ENCODE measurements at places on chromosomes 7 and 10.

DNA sequence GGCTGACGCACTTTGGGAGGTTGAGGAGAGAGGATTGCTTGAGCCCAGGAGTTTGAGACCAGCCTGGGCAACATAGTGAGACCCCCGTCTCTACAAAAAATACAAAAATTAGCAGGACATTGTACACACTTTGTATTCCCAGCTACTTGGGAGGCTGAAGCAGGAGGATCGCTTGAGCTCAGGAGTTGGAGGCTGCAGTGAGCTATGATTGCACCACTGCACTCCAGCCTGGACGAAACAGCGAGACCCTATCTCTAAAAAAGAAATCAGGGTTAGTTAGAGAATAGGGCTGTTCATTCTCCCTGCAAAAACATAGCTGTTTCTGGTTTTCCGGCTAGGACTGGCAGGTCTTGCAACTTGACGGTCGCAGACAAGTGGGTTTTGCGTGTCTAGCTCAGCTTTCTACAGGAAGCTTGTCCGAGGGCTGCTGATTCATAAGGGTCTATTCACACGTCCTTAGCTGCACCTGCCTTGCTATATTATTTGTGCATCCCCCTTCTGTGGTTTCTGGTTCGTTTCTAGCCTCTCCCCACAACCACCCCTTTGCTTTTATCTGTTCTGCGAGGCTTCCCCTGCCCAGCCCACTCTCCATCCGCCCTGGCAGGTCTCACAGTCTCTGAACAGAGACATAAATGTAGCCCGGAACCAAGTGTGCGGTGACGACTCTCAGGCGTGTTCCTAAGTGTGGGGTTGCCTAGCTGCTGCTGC lies 10.7 kb downstream of the AMZ1 start:
- DNase-seq = peak; percentile 50

DNA sequence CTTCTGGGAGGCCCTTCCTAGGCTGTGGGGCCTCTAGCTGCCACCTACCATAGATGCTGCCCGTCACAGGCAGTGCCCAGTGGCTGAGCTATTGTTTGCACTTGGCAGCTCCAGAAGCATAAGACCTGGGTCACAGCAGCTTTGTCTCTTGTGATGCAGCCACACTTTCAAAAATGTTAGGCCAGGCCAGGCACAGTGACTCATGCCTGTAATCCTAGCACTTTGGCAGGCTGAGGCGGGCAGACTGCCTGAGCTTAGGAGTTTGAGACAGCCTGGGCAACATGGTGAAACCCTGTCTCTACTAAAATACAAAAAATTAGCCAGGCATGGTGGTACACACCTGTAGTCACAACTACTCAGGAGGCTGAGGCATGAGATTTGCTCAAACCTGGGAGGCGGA lies 9.5 kb upstream of the KAZALD1 start:
- no peak for DNase-seq

- DNase-seq = no peak
Measured at GRCh38 chr7:81611805-81612204, 158.0 kb downstream of the HGF start.

DNA sequence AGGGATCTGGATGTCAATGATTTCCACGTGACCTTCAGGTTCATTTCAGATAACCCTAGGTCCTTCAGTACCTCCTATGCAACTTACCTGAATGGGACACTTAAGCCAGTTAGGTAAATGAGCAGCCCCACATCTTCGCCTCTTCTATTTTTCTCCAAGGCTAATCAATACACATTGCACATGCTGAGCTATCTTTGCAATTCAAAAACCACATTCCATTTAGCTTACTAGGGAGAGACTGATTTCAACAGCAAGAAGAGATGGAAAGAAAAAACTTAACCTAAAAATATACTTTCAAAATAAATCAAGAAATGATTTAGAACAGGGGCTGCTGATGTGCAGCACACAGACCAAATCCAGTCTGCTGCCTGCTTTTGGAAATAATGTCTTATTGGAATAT lies 81.8 kb upstream of the CDCA7L start:
- no peak for DNase-seq

DNA sequence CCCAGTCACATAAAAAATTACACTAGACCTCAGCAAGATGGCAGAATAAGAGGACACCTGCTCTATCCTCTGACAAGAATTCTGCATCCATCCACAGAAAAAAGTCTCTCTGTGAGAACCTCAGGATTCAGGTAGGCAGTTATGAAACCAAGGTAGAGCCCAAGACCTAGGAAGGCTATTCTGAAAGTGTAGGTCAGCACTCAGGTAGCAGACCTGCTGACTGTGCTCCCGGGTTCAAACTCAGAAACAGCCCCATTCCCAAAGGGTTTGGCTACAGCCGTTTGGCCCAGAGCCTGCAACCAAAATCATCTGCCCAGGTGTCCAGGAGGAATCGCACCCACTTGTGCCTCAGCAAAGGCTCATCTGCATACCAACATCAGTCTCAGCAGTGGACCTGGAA lies 37.7 kb downstream of the COA1 start:
- no peak for DNase-seq

DNA sequence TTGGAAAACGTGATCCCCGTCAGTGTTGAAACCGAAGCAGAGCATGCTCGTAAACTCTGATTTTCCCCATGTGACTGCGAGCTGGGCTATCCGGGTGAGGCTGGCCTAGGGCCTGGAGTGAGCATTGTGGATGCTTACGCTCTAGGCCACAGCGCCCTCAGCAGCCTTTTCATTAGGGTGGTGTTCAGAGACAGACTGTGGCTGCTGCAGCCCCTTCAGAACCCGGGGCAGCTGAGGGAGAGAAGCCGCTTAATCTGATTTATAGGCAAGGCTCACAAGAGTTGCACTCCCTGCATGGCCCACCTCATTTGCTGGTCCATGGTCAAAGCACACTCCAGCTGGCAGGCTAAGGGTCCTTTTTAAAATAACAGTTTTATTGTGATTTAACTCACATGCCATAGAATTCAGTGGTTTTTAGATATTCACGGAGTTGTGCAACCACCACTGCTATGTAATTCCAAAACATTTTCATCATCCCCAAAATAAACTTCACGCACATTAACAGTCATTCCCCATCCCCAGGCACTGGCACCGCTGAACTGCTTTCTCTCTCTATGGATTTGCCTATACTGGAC lies 72.5 kb downstream of the SYPL1 start:
- no peak for DNase-seq

DNA sequence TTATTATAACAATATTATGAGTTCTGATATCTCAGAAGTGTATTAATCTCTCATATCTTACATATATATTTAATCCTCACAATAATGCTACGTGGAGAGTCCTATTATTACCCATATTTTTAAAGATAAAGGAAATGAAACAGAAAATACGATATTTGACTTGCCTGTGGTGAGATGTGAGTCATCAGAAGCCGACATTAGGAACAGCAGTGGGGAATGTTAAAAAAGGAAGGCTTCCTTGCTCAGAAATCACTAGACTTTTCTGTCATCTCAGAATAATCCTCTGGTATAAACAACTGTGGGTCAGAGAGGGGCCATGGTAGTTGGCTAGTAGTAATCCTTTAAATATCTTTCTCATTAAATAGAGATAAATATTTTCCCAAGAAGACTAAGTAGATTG lies 402.3 kb upstream of the PCDH15 start:
- no peak for DNase-seq

GRCh38 chr10:27558612-27559020 lies 54.5 kb downstream of the RAB18 start:
- peak; percentile 15 for DNase-seq

- DNase-seq = no peak
Measured at GRCh38 chr7:137611606-137612005, 235.2 kb downstream of the DGKI start.

- no peak for DNase-seq
Measured at GRCh38 chr10:110646417-110647135, 2.4 kb downstream of the RBM20 start.

DNA sequence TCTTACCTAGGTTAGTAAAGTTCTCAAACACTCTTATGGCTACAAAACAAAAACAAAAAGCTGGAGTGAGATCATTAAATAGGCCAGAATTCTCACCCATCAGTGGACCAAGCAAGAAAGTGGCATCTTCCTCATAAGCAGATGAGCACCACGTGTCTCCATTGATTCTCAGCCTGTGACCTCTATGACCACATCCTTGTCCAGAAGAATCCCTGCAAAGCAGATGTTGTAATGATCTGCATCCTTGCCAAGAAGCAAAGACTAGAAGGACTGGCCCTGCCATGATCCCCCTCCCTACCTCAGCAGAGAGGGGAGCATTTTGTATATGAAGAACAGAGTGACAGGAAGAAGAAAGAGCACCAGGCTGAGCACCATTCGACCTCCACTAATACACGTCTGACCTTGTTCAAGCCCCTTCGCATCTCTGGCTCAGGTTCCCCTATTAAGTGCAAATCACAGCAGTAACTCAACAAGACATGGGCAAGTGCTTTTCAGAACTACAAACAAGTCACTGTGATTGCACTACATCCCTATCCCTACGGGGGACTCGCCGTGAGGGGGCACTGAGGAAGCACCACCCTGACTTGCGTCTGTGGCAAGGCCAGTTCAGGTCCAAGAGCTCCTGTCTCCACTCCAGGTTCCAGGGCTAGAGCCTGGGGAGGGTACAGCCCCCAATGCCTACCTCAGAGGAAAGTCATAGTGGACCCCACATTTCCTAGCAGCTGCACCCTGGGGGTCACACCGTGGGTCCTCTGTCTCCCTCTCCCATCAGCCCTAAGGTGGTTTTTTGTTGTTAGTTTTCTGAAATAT lies 22.2 kb upstream of the RASSF4 start:
- no peak for DNase-seq

DNA sequence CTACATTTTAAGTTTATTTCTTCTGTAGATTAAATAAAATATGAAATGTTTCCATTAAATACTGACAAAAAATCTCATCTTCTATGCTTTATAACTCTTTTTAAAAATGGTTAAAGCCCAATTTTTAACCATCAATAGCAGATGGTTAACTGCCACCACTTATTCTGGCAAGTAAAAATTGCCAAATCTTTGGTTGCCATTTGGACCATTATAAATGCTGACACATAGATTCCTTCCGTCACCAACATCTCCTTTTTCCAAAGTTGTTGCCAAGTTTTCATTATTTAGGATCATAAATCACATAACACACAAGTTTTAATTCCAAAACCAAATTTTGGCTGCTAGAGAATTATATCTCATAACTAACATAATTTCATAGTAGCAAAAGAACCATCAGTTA lies 1614.3 kb downstream of the REEP3 start:
- no peak for DNase-seq

DNA sequence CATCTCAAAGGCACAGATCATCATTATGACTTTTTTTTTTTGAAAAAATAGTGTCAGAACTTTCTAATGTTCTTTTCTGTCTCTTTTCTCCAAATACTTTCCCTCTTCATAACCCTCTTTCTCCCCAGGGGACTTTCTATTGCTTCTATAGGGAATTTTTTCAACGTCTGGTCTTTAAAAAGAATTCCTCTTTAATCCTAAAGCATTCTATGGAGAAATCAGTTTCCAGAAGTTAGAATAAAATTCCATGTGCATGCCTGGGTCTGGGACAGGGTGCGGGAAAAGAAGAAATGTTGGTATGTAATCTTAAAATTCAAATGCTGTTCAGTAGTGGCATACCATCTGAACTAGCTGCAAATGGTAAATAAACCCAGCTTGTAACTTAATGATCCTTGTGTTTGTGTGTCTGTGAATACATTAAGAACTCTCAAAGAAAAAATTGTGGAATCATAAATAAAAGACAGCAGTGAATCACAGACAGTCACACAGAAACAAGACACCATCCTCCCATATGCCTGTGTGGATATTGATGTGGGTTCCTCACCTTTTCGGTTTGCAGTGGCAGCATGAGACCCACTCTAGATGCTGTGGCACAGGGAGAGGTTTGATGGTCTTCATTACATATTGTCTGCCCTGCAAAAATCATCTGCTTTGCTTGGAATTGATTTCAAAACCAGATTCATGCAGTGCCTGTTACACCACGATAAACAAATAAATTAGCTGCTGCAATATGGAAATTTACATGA lies 374.7 kb upstream of the NRP1 start:
- DNase-seq = no peak

DNA sequence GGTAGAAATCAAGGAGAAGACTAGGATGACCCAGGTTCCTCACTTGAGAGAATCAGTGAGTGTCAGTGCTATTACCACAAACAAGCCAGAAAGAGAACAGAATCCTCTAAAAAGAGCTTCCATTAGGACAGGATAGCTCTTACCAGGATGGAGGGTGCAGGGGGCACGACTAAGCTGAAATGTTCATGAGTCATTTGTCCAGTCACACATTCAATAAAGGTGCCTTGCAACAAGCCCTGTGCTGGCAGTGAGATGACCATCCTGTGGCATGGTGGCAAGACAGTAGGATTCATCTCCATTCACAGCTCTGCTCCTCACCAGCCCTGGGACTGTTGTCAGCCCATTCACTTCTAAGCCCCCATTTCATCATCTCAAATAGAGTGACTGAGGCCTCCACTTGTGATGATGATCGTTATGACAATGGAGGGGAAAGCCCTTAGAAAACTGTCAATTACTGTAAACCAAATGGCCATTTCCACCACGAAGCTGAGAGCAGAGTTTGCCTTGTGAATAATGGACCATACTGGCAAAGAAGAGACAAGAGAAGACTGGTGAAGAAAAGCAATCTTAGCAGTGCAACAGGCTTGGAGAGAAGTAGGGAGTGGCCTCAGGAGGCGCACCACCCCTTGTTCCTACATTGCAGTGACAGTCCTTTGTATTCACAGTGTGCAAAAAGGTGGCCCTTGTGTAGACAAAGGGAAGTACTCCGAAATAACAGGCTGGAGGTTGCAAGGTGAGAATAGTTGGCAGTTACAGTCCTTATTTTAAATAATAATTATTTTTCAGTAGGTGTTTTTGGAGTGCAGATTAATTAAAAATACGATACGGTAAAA lies 9.0 kb upstream of the WIPF3 start:
- DNase-seq = no peak

DNA sequence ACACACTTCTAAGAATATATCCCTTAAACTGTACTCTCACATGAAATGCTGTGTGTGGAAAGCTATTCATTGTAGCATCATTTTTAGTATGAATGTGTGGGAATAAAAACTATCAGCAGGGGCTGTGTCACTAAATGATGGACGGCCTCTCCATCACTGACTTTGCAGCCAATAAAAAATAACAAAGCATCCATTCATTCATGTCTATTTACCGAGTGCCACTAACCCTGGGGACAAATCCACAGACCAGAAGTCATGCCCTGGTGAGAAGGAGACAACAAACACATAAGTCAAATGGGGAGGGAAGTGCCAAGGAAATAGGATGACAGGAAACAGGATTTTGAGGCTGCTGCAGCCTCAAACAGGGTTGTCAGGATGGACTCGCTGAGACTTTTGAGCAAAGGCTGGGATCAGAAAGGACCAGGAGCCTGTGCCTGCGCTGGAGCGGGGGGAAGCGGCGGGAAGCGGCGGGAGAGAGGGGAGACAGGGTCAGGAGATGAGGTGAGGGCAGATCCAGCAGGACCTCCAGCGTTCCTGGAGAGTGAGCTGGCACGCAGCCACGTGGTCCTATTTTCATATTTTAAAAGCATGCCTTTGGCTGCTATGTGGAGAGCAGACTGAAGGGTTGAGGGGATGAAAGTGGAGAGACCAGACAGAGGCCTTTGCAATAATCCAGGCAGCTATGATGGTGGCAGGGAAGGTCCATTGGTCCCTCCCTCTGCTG lies 2.2 kb upstream of the NOM1 start:
- no peak for DNase-seq

GRCh38 chr7:157412021-157412443 lies 75.2 kb downstream of the DNAJB6 start:
- peak; percentile 41 for DNase-seq

Data from stimulated activated CD4-positive, alpha-beta T cell treated with anti-CD3 and anti-CD28 coated beads, TNF-alpha, amount 100 ng/mL, for 48 hours (primary cell).